ENCODE measurements at places on chromosomes 4 and X. TPM values are rescaled to one million over a fixed set of nuclear protein-coding genes. Genes with fewer than 3 reads are reported as not detected.

GRCh38 chr4:139153411-139154133, 23.4 kb downstream of the ELF2 start:
- no peak overlapping the region for H3K27ac ChIP-seq
- peaks cover under 1% of the 10 kb centered on the region for H3K36me3 ChIP-seq
- no peak overlapping the region for H3K4me3 ChIP-seq

GRCh38 chrX:134461437-134461836, 1.5 kb downstream of the HPRT1 start:
- peak overlapping the region; percentile 80 for H3K27ac ChIP-seq
- DNase-seq: no peak
- H3K4me1 ChIP-seq: peaks cover 30% of the 10 kb centered on the region
- no peaks in the 10 kb centered on the region for H3K27me3 ChIP-seq

DNA sequence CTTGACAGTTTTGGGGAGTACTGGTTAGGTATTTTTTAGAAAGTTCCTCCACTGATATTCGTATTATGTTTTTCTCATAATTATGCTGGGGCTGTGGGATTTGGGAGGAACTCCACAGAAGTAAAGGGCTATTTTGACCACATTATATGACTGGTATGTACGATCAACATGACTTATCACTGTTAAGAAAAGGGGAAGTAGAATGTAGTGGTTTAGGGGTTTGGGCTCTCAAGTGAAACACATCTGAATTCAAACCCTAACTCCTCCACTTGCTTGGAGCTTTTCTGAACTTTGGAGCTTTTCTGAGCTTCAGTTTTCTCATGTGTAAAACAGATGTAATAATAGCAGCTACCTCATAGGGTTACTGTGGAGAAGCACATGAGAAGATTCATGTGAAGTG, 96.4 kb upstream of the C1GALT1C1 start:
- H3K36me3 ChIP-seq: no peaks in the 10 kb centered on the region
- no peaks in the 10 kb centered on the region for H3K27me3 ChIP-seq
- DNase-seq: no peak
- no peak overlapping the region for H3K27ac ChIP-seq
- H3K4me1 ChIP-seq: no peaks in the 10 kb centered on the region

DNA sequence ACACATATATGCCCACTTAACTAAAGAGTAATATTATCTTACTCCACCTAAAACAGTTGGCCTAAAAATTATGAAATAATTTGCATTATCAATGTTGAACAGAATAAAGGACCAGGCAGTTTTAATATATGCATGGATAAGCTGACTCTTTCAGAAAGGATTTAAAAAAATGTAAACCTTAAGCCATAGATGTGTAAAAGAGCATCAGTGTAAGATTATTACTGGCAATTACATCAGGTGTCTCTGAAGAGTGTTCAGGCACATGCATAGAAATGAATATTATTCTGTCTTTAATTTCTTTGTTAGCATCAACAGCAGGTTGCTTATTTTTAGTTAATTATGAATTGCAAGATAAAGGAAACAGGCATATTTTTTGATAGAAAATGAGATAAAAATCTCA, 1353.8 kb downstream of the C4orf33 start:
- H3K4me3 ChIP-seq: no peak overlapping the region
- no peaks in the 10 kb centered on the region for H3K4me1 ChIP-seq
- H3K27me3 ChIP-seq: no peaks in the 10 kb centered on the region
- no peaks in the 10 kb centered on the region for H3K36me3 ChIP-seq
- H3K27ac ChIP-seq: no peak overlapping the region
- DNase-seq: no peak

GRCh38 chr4:37815591-37815990, 10.9 kb upstream of the PGM2 start:
- H3K36me3 ChIP-seq: peaks cover 6% of the 10 kb centered on the region
- H3K27ac ChIP-seq: peak overlapping the region; percentile 62
- peaks cover 23% of the 10 kb centered on the region for H3K4me1 ChIP-seq
- H3K4me3 ChIP-seq: no peak overlapping the region
- no peaks in the 10 kb centered on the region for H3K27me3 ChIP-seq
- no peak for DNase-seq

- no peak overlapping the region for H3K4me3 ChIP-seq
- no peaks in the 10 kb centered on the region for H3K36me3 ChIP-seq
- H3K27me3 ChIP-seq: peaks cover 3% of the 10 kb centered on the region
- DNase-seq: no peak
These were observed 6.4 kb upstream of the HERC3 start for GRCh38 chr4:88585917-88586316.

GRCh38 chrX:71320126-71320525, 18.6 kb downstream of the ITGB1BP2 start:
- H3K4me3 ChIP-seq: no peak overlapping the region
- no peaks in the 10 kb centered on the region for H3K4me1 ChIP-seq
- DNase-seq: no peak
- H3K27me3 ChIP-seq: no peaks in the 10 kb centered on the region
- H3K36me3 ChIP-seq: peaks cover 19% of the 10 kb centered on the region

- no peaks in the 10 kb centered on the region for H3K27me3 ChIP-seq
- H3K4me1 ChIP-seq: no peaks in the 10 kb centered on the region
- DNase-seq: no peak
- no peaks in the 10 kb centered on the region for H3K36me3 ChIP-seq
These were observed 767.3 kb upstream of the TENM3 start for GRCh38 chr4:181475781-181476507.

DNA sequence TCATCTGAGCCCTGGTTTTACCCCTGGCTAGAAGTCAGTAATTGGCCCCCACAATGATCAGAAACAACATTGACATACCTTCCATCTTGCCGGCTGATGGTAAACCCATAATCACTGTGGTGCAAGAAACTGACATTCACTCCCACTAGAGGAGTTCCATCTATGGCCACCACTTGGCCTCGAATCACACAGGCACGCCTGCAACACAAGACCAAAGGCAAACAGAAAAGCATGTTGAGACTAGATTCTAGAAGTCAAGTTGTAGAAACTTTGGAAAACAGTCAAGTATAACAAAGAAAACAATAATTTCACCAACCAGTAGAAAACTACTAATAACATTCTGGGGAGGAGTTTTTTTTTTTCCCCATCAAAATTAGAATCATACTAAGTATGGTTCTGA, 183.4 kb downstream of the SH2D1A start:
- no peaks in the 10 kb centered on the region for H3K4me1 ChIP-seq
- no peaks in the 10 kb centered on the region for H3K27me3 ChIP-seq
- H3K36me3 ChIP-seq: no peaks in the 10 kb centered on the region

DNA sequence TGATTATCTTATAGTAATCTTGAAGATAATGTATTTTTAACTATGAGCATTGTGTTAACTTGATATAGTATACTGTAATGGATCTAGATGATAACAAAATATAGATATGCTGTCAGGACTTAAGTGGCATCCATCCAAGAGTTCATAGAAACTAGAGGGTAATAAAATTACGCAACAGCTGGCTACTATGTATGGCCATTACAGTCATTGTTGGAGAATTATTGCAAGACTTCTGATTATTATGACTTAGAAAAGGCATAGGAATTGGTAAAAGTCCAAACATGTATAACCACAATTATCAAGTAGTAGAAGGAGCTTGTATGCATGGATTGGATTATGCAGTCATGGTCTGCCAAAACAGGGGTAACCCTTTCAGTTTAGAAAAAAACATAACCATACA, 9.5 kb downstream of the OGT start:
- no peaks in the 10 kb centered on the region for H3K27me3 ChIP-seq
- DNase-seq: no peak
- peaks cover 75% of the 10 kb centered on the region for H3K36me3 ChIP-seq
- peaks cover 64% of the 10 kb centered on the region for H3K4me1 ChIP-seq
- no peak overlapping the region for H3K4me3 ChIP-seq

DNA sequence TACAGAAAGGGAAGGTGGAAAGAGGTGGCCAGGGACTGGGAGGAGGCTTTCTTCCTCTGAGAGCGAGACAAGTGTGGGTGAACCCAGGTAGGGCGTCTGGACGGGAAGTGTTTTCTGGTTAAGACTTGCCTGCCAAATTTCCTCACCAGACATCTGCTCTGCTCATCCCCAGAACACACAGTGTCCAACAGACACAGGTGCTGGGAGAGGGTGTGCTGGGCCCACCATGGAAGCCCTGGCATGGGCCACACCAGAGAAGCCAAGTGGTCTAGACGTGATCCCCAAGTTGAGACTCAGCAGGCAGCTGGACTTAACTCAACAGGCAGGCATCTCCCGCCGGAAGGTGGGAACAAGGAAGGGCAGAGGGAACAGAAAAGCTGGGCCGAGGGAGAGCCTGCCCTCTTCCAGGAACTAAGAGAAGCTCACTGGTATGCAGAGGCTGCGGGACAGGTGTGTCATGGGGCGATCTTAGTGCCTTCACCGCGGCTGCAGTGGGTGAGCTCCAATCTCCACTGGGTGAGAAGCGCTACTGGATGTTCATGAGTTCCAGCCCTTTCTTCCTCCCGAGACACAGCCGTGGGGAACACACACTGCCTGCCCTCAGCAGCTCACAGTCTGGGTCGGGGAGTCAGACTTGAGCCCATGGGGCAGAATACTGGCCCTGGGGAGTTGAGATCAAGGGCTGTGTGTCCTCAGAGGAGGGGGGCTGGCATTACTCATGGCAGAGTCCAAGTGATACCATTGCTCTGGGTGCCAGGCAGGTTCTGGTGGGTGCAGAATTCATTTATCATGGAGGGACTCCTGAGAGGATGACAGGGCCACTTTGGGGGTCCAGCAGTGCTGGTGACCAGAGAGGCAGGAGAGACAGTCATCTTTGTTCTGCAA, 110.2 kb downstream of the CPZ start:
- H3K27ac ChIP-seq: no peak overlapping the region
- no peaks in the 10 kb centered on the region for H3K4me1 ChIP-seq
- no peak for DNase-seq

GRCh38 chr4:818106-818921, 7.6 kb downstream of the CPLX1 start:
- no peak overlapping the region for H3K27ac ChIP-seq
- no peak overlapping the region for H3K4me3 ChIP-seq

DNA sequence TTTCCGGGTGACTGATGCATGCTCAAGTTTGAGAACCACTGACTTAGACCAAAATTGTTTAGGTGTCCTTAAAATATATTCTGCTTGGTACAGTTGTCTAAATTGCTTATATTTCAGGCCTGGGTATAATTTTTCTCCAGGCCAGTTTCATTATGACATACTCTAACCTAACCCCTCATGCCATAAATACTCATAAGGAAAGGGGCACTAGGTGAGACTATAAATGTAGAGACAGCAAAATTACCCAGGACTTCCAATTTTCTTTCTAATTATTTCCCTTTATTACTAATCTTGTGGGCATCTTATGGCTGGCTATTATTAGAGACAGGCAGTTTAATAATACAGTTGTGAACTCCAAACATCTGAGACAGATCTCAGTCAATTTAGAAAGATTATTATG, 150.2 kb downstream of the RRAGB start:
- no peak overlapping the region for H3K4me3 ChIP-seq
- H3K4me1 ChIP-seq: peaks cover 8% of the 10 kb centered on the region

- peaks cover 2% of the 10 kb centered on the region for H3K4me1 ChIP-seq
- DNase-seq: no peak
- no peak overlapping the region for H3K4me3 ChIP-seq
- H3K27me3 ChIP-seq: no peaks in the 10 kb centered on the region
These were observed 15.6 kb downstream of the ALPK1 start for GRCh38 chr4:112312610-112313239.

- H3K27ac ChIP-seq: no peak overlapping the region
- H3K4me3 ChIP-seq: no peak overlapping the region
- H3K36me3 ChIP-seq: peaks cover 28% of the 10 kb centered on the region
- no peaks in the 10 kb centered on the region for H3K4me1 ChIP-seq
These were observed 29.9 kb downstream of the UPRT start for GRCh38 chrX:75303795-75304194.

- no peaks in the 10 kb centered on the region for H3K27me3 ChIP-seq
- H3K4me3 ChIP-seq: no peak overlapping the region
- H3K27ac ChIP-seq: no peak overlapping the region
These were observed 31.4 kb upstream of the GPR78 start for GRCh38 chr4:8548731-8549351.

GRCh38 chrX:74420196-74421035, 877 bp upstream of the SLC16A2 start:
- peak overlapping the region; percentile 54 for H3K4me3 ChIP-seq
- H3K36me3 ChIP-seq: no peaks in the 10 kb centered on the region
- no peak overlapping the region for H3K27ac ChIP-seq
- DNase-seq: no peak

DNA sequence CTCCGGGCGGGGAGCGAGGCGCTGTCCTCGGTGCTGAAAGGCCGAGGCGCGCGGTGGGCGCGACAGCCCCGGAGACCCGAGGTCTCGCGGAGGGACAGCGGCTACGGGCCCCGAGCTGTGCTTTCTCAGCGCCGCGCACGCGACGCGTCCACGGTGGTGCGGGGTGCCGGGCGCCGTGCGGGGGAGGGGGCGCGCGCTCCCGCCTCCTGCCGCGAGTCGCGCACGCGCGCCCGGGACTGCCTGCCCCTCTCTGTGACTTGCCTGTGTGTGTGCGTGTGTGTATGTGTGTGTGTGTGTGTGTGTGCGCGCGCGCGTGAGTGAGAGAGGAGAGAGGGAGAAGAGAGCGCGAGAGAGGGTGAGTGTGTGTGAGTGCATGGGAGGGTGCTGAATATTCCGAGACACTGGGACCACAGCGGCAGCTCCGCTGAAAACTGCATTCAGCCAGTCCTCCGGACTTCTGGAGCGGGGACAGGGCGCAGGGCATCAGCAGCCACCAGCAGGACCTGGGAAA, at the start of gene GRIA2:
Gene GRIA2, plus strand, starts transcription at position 358 of the 511 bp plus-strand sequence. CDS start 315 bp downstream, outside the sequence.
- DNase-seq: peak; percentile 24
- no peak within 1 kb of the TSS for H3K27ac ChIP-seq
- no peak within 1 kb of the TSS for H3K4me3 ChIP-seq
- H3K4me1 ChIP-seq: no peaks in the 10 kb centered on the region

DNA sequence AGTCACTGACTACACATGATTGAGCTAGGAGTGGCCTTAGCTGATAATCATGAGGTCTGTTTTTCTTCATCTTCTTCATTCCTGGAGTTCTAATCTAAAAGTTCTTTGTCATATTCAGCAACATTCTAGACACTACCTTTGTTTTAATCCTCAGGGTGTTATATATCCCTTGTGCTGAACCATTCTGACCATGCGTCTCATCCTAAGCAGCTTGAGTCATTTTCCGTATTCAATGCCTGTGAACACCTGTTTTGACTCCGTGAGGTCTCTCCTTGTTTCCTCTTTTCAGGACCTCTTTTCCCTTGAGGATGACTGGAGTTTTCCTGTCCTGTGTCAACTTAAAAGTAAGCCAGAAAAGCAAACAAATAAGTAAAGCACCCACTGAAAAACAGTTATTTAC, 597.9 kb downstream of the GBA3 start:
- no peak overlapping the region for H3K4me3 ChIP-seq
- peaks cover 3% of the 10 kb centered on the region for H3K27me3 ChIP-seq
- no peak for DNase-seq
- H3K4me1 ChIP-seq: peaks cover 8% of the 10 kb centered on the region
- no peak overlapping the region for H3K27ac ChIP-seq
- no peaks in the 10 kb centered on the region for H3K36me3 ChIP-seq

- no peak overlapping the region for H3K4me3 ChIP-seq
- H3K36me3 ChIP-seq: no peaks in the 10 kb centered on the region
- H3K27me3 ChIP-seq: no peaks in the 10 kb centered on the region
These were observed 358.1 kb upstream of the NDST3 start for GRCh38 chr4:117676153-117676552.

XK gene
- total RNA-seq: not detected

SPINK2 gene
- total RNA-seq: not detected

CXXC4 gene
- not detected for total RNA-seq

TNIP3 gene
- 1.2 TPM for total RNA-seq

GAB3 gene
- 12.0 TPM for total RNA-seq

FGF2 gene
- total RNA-seq: 0.25 TPM

TRIM61 gene
- total RNA-seq: 1.0 TPM

CD38 gene
- total RNA-seq: 128 TPM
